Hematopoietic multipotent progenitor cell (in vitro differentiated cells): ENCODE measurements at places on chromosomes 2 and 18.

- peak; percentile 33 for DNase-seq
These were observed 587 bp downstream of the SUMO1 start for GRCh38 chr2:202237787-202238233.

- peak; percentile 14 for DNase-seq
These were observed 11.1 kb upstream of the RPIA start for GRCh38 chr2:88680266-88680902.

DNA sequence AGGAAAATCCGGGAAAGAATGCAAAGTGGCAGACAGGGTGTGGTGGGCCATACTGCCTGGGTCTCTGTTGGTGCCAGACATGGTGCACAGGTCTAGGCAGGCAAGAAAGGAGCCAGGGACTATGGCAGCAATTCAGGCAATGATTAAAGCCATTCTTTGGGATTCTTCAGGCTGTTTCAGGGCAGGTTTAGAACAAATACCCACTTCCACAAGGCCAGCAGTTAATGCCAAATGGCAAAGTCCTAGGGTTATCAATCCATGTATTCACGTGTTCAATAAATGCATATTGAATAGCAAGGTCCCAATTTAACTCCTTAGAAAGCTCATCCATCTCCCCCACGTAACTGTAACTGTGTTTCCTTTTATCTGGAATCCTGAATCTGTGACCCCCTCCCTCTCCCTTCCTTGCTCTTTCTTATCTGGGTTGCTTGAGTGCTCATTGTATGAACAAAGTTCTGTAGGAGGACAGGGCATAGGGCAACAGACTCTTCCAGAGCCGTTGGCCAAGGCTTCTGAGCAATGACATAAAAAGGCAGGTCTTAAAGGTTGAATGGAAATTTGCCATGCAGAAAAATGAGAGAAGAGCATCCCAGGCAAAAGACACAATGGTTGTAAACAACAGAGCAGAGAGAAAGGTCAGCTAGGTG is 146.8 kb upstream of the KLHL29 start:
- no peak for DNase-seq

- no peak for DNase-seq
These were observed 86.4 kb downstream of the LIMS1 start for GRCh38 chr2:108620656-108621055.

- no peak for DNase-seq
These were observed 127.4 kb downstream of the CACNB4 start for GRCh38 chr2:151971301-151972051.

DNA sequence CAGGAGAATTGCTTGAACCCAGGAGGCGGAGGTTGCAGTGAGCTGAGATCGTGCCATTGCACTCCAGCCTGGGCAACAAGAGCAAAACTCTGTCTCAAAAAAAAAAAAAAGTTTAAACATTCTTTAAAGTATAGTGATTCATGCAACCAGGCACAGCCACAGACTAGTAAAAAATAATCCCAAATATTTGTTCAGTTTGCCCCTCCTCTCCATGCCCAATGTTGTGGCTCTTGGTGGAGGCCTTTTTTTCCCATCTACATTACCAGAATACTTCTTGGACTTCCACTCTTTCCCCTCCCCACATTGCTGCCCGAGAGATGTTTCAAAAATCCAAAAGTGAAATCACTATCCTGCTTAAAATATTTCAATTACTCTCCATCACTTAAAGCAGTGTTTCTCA is 5.1 kb upstream of the MALT1 start:
- no peak for DNase-seq

DNA sequence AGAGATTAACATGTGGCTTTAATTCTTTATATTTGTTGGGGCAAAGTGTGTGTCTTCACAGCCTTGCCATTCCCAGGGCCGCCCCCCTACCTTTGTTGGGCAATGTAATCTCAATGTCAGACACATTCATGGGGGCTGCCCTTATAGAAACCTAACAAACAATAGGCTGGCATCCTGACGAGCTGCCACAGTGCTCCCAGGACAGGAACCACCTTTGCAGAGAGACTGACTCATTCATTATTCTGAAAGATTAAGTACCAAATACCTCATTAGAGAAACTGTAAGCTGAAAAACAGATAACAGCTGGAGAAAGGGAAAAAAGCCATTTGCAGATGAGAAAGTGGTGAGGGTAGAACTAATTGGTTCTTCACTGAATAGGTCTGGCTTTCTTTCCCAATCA is 1587.5 kb upstream of the PIK3C3 start:
- no peak for DNase-seq

DNA sequence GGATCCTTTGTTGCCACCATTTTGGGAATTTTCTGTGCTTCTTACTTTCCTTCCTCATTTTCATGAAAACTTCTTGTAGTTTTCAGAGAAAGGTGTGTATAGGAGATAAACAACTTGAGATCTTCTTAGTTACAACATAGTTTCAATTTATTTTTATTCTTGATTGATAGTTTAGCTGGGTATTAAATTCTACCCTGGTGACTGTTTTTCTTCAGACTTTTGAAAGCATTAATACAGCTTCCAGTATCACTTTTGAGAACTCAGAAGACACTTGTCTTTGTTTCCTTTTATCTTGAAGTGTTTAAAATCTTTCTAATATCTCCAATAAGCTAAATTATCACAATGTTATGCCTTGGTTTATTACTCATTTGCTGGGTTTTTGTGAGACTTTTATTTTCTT is 167.5 kb upstream of the DPP10 start:
- DNase-seq: no peak

- no peak for DNase-seq
These were observed 140.4 kb downstream of the CDH2 start for GRCh38 chr18:28036488-28036887.

DNA sequence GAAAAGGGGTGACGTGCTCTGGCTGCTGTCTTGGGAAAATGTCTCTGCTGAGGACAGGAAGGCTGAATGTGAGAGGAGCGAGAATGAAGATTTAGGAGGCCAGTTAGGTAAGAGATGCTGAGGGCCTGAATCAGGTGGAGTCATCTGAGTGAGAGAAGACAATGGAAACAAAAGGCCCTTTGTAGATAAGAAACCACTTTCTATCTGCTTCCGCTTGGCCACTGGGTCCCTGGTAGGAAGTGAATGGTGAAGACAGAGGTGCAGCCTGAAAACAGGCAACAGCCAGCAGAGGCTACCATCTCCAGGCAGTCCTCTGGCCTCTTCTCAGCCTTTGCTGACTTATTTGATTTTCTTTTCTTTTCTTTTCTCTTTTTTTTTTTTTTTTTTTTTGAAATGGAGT is 374.0 kb upstream of the SLC14A2 start:
- no peak for DNase-seq

GRCh38 chr18:61957801-61958516 is 65.2 kb upstream of the RNF152 start:
- DNase-seq: no peak

GRCh38 chr2:85760371-85760770 is 6.6 kb downstream of the ATOH8 start:
- no peak for DNase-seq

GRCh38 chr2:178859730-178860129 is 52.5 kb upstream of the TTN start:
- DNase-seq: no peak

DNA sequence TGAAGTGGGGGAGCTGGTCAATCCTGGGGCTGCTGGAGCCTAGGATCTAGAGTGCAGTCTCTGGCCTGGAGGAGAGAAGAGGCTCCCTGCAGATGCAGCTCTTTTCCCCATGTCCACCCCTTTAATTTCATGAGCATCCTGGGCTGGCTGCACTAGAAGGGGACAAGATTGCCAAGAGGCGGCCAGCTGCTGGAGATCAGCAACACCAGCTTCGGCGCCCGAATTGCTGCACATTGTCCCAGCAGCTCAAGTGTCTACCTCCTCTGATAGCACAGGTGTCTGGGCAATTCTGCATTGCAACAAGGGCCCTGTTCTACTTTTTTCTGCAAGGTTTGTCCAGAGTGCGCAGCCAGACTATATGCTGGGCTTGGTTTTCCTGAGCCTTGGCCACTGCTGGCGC is 125.7 kb downstream of the AGAP1 start:
- no peak for DNase-seq

GRCh38 chr2:175560521-175561169 is 379.1 kb upstream of the ATP5MC3 start:
- no peak for DNase-seq

GRCh38 chr18:48581941-48582340 is 43.1 kb downstream of the CTIF start:
- no peak for DNase-seq

DNA sequence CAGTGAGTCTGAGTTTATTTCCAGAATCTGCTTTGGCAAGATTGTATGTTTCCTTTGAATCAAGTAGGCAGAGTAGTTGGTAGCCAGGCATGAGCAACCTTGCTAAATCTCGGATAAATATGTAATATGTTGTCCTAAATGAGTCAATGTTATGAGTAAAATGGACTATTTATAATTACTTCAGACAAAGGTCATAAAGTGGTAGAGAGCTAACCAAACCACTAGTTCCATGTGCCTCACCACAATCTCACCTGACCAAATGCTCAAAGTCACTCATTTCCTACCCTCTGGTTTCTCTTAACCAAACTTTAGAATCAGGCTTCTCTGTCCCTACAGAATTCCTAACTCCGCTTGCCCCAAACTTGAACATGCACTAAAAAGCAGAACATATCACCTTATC is 261.2 kb upstream of the FSIP2 start:
- no peak for DNase-seq

GRCh38 chr2:60567919-60568768 is 14.7 kb upstream of the BCL11A start:
- DNase-seq: no peak

GRCh38 chr2:143347271-143347695 is 218.1 kb downstream of the ARHGAP15 start:
- DNase-seq: no peak

DNA sequence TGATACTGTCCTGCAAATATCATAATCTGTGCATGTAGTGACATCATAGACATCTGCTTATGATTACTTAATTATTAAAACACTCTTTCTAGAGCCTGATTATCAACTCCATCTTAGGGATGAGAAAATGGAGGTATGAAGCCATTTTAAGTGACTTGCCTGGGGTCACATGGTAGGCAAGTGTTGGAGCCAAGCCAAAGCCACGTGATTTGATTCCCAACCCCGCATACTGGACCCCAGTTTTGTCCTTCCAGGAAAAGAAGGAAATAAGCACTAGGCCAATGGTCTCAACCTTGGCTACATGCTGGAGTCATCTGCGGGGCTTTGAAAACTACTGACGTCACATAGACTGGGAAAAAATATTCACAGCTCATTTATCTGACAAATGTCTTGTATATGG is 19.6 kb upstream of the SEH1L start:
- no peak for DNase-seq

- DNase-seq: no peak
These were observed 296 bp upstream of the GRHL1 start for GRCh38 chr2:9951272-9951521.

GRCh38 chr2:100042562-100042961 is 99.8 kb downstream of the AFF3 start:
- no peak for DNase-seq

DNA sequence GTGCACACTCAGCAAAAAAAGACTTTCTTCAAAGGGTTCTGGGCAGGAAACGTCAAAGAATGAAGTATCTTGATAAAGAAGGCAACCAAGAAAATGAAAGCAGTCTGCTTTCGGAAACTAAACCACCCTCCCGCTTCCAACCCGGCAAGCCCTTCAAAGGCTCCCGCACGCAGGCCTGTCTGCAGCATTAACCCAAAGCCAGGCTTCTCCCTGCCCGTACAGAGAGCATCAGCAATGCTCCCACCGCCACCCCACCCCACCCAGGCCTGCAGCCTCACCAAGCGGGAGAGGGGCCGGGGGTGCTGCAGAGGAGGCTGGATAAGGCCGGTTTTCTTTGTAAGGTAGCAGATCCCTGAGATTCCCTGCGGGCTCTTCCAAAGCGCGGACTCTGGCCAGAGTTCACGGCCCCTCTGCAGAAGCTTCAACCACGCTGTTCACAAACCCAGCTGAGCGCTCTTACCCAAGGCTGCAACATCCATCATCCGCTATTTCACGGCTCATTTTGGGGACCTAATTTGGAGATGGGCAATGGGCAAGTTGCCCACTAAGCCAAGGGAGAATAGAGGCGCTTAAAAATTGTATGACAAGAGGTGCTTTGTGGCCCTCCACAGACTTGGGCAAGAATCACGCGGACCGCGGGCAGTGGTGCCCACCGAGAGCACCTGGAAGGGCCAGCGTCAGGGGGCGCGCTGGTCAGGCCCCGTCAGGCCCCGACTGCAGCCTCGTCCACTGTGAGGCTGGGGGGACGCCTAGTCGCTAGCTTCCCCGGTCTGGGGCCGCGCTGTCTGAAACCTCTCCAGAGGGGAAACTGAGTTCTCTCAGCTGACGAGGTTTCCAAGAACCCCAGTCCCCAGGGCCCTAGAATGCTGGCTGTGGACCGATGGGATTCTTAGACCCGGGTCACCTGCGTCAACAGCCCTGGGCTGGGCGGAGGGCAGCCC is 225.4 kb upstream of the ID2 start:
- no peak for DNase-seq

DNA sequence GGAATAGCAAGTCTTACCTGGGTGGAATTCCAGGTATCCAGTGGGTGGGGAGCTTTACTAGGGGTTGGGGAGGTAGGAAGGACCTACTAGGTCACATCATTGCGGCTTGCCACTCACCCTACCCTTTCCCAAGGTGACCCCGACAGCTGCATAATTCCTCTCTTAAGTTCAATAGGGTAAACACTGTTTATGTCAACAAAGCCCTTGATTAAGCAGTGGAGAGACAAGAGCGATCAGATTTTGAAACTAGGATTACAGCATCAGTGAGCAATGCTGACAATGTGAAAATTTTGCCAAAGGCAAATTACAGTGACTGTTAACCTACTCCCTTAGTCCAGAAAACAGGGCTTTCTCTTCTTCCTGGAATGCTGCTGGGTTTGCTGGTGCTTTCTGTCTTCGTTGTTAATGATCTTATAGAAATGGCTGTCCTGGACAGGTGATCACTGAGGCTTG is 14.5 kb downstream of the SLC19A3 start:
- no peak for DNase-seq

DNA sequence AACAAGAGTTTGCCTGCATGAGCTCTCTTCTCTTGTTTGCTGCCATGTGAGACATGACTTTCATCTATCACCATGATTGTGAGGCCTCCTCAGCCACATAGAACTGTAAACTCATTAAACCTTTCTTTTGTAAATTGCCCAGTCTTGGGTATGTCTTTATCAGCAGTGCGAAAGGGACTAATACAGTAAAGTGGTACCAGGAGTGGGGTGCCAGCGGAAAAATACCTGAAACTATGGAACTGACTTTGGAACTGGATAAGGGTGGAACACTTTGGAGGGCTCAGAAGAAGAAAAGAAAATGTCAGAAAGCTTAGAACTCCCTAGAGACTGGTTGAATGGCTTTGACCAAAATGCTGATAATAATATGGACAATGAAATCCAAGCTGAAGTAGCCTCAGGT is 260.9 kb downstream of the DSC3 start:
- no peak for DNase-seq

DNA sequence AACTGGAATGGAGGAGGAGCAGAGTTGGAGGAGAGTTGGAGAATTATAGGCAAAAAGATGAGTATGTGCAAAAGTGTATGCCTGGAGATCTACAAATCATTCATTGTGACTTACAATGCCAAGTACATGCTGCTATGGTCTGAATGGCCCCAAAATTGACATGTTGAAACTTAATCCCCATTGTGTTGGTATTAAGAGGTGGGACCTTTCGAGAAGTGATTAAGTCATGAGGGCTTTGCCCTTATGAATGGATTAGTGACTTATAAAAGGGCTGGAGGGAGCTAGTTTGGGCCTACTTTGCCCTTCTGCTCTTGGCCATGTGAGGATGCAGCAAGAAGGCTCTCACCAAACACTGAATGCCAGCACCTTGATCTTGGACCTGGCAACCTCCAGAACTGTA is 6.3 kb upstream of the RBMS1 start:
- DNase-seq: no peak

- DNase-seq: no peak
These were observed 70.3 kb upstream of the PSME4 start for GRCh38 chr2:54041135-54041534.
